ENCODE measurements at places on chromosomes 7 and 10. TPM values are rescaled to one million over a fixed set of nuclear protein-coding genes. Genes with fewer than 3 reads are reported as not detected.

CDC14C gene
- total RNA-seq: not detected

STAG3 gene
- total RNA-seq: 2.1 TPM

FFAR4 gene
- total RNA-seq: not detected

NUDT13 gene
- total RNA-seq: 1.6 TPM

PARD3 gene
- total RNA-seq: 74.8 TPM

CPA2 gene
- 0.66 TPM for total RNA-seq

PRPS1L1 gene
- total RNA-seq: not detected

DNA sequence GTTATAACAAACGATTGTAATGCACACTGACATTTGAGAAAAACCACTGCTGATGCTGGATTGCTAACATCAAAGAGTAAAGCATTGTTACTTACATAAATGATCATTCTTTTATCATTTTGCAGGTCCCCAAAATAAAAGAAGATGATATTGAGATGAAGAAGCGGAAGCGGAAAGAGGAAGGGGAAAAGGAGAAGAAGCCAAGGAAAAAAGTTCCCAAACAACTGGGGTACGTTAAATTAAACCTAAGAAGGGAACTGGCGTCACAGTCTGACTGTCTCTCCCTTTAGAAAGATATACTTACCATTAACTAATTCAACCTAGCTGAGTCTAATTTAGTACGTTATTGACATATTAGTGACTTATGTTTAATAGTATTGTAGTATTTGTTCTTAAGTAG lies 28.1 kb downstream of the UBN2 start:
- no peak for DNase-seq

DNA sequence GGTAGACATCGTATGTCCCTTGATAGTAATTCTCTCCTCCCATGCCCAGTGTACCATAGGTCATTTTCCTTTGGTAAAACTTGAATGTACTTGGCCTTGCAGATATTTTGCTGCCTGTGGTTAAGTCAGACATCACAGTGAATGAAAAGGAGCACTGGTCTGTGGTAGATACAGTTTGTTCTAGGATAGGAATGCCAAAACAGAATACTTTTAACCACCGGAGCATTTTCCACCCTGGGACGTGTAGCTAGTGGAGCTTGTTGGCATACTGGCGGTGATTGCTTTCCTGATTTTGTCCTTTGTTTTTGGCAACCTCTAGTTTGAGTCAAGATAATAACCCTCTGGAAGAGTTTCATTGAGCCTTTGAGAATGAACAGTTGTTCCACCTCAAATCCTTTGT lies 92.0 kb upstream of the BMPER start:
- no peak for DNase-seq

DNA sequence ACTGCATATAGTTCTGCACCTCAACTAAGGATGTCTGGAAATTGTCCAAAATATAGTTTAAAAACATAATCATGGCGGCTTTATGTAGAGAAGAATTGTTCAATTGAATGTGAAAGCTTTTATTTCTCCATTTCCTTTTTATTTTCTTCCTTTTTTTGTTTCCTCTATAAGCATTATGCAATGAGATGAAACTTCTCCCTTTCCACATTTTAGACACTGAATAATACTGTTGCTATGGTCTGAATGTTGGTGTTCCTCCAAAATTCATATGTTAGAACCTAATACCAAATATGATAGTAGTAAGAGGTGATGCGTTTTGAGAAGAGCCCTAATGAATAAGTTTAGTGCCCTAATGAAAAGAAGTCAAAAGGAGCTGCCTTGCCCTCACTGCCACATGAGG lies 175.0 kb downstream of the RNLS start:
- no peak for DNase-seq

DNA sequence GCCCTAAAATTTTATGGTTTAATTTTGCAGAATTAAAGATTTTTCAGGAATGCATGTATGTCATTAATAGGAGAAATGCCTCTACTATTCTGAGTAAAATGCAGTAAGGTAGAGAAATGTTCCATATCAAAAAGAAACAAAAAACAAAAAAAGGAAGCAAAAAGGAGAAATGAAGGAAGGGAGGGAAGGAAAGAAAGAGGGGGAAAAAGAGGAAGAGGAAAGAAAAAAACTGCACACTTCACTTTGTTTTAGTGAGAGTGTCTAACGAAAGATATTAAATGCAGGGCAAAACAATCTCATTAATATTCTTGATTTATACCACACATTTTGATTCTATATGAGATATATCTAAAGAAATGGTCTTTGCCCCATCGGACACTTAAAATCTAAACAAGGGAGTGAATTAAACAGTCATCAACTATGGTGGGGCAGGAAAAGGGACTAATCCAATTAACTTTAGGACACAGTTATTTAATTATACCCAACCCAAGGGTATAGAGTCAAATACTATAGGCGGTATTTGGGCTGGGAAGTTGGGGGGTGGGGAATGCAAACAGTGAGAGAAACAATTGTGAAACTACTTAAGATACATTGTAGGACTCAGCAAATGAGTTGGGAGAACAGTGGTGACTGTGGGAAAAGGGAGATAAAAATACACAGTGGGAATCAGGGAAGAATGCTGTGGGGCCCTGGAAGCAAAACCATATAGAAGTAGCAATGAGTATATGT lies 27.0 kb downstream of the IMMP2L start:
- no peak for DNase-seq

DNA sequence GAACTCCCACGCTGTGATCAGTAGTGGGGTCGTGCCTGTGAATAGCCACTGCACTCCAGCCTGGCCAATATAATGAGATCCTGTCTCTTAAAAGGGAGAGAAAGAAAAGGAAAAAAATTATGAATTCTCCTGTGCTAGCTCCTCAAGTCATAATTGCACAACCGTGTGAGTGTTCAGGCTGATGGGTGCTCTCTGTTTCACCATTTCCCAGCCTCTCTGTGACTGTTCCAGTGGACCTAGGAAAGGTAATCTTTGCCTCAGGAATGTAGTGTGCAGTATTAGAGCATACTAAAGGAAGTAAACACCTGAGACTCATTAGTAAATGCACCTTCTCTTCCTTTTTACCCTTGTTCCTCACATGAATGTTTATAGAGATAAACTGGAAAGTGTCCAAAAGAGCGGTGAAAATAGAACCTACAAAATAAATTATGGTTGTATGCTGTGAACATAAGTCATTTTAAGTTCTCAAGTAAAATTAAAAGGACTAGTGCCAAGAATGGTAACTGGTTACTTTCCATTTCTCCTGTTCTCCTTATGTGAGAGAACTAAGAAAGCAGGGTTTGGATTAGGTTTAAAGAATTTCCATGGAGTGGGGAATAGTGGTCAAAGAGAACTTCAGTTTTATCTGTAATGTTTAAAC lies 42.7 kb downstream of the INPP5F start:
- DNase-seq: no peak

GRCh38 chr10:56880606-56881005 lies 519.5 kb upstream of the ZWINT start:
- DNase-seq: no peak

DNA sequence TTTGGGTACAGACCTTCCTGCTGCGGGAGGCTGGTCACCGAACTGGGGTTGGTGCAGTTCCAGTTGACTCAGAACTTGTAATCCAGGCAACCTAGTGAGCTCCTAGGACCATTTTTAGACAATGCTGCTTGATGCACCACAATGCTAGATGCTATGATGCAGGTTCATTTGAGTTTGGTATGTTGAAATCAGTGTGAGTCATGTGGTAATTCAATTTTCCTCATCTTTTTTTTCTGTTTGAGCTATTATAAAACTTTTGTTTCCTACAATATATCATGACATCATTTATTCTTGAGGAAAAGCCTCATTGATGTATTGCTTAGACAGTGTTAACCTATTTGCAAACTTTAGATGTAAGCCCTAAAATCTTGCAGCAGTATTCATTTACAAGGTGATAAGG lies 40.9 kb upstream of the MTPN start:
- DNase-seq: no peak

DNA sequence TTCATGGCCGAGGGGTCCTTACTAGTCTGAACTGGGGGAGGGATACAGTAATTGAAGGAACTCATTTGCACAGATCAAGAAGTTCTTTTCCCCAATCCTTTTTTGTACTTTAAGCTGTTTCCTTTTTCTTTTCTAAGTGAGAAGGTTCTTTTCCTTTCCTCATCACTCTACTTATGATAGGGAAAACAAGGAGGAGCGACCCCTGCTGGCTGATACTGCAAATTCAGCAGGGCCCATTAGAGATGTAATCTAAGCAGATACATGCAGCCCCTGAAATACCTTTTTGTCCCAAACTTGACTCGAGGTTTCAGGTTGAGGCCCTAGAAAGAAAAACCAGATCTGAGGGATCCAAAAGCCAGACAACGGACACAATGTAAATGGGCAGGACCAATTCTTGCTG lies 305.5 kb downstream of the DNAJB9 start:
- DNase-seq: peak; percentile 80

DNA sequence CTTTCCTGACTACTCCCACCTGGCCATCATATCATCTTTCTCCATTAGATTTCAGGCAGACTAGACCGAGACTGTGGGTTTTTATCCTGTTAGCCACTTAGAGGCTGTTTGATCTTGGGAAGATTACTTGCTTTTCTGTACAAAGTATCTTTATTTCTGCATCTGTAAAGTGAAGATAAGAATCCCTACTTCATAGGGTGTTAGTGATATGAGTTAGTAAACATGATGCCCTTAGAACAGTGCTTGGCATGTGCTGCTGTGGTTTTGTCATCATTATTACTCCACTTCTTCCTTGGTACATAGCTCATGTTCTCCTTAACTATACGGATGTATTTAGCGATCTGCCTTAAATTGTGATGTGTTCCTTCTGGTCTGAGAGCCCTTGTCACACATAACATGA lies 165.2 kb downstream of the AUTS2 start:
- no peak for DNase-seq

DNA sequence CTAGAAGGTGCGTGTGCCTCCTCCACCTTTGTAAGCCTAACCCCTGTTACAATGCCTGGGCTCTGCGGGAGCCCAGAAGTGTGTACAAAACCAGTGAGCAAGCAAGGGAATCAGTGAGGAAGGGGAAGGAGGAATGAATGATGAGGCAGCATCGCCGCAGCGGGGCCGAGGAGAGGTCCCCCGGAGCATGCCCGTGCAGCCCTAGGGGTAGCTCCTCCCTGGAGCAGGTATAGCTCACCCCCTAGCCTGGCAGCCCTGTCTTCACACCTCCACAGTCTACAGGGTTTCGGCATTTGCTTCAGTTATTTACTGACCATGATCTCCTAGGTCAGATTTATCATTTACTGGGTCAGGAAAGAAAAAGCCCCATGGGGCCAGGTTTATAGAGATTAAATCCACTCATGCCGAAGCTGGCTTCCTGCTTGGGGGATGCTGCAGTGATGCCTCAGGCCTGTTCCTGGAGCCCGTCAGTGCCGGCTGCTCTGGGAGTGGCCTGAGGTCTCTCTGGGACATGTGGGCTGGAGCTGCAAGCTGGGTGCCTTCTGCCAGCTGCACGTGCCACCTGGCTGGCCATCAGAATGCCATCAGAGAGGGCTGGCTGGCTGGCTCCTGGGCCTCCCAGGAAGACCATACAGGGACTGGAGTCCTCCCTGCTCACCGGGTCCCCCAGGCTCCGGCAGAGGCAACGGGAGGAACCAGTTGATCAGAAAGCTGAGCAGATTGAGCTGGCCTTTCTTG lies 138.9 kb downstream of the GRK5 start:
- no peak for DNase-seq

DNA sequence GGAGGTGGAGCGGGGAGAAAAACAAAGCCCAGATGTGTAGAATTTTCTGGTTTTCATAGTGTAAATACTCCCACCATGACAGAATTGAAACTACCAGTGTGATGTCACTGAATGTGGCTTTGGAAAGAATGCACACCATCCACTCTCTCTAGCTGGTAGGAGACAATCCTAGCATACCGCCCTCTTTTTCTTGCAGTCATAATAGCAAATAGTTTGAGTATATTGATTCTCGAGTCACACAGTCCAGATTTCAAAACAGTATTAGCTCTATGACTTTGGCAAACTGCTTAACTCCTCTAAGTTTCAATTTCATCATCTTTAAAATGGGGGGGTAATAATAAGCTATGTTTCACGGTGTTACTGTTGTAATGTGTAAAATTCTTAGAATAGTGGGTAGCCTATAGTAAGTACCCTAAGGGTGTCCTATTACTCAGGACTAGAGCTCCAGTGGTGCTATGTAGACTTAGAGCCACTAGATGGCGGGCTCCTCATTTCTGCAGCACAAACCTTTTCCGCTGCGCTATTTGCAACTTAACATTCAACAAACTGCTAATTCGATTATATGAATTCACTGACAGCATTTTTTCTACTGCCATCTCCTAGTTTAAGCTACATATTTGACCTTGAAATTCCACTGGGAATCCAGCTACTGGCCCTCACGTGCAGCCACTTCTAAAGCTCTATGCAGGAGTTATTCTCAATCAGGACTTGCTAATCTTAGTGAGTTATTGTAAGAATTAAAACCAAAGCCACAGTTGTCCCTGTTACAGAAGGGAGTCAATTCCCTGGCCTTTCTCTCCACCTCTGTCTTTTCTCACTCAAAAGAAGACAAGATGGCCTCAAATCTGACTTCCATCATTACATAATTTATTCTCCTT lies 18.7 kb downstream of the TAS2R40 start:
- peak; percentile 83 for DNase-seq

DNA sequence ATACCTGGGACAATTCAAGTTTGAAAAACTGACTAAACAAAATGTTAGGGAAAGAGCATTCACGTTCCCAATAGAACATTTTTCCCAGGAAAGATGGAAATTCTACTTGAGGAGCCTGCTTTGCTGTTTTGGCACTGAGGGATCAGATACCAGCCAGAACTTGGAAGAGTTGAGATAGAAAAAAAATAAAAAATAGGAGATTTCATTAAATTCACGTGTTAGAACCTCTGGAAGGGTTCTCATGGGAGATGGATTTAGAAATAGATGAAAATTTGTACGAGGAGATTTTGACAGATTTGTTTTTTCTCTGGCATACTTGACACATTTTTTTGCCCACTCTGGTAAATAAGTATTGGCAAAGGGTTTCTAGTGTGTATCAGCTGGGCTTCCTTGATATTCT lies 63.7 kb downstream of the CELF2 start:
- DNase-seq: no peak

GRCh38 chr7:102453319-102453718 lies 11.3 kb downstream of the ALKBH4 start:
- DNase-seq: peak; percentile 36

GRCh38 chr10:43255634-43256431 lies 11.0 kb downstream of the RASGEF1A start:
- DNase-seq: peak; percentile 87

DNA sequence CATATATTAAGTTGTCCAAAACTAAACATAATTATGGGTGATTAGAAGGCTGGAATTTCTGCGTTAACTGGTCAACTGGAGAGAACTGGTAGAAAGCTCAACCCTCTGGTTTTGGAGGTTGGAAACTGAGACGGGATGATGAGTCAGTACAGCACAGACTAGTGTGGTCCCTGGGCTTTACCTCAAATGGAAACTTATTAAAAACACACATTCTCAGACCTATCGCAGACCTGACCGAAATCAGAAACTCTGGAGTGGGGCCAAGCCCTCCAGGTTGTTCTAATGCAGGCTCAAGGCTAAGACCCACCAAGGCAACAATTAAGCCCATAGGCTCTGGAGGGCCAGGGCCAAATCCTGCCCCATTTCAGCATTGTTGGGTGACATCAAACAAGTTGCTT lies 136.9 kb downstream of the KCNMA1 start:
- no peak for DNase-seq

GRCh38 chr10:94274142-94274787 lies 88.5 kb downstream of the NOC3L start:
- DNase-seq: no peak

Data from endodermal cell (in vitro differentiated cells).